Naive B cell (primary cell): ENCODE measurements at places on chromosomes 7 and 10.

DNA sequence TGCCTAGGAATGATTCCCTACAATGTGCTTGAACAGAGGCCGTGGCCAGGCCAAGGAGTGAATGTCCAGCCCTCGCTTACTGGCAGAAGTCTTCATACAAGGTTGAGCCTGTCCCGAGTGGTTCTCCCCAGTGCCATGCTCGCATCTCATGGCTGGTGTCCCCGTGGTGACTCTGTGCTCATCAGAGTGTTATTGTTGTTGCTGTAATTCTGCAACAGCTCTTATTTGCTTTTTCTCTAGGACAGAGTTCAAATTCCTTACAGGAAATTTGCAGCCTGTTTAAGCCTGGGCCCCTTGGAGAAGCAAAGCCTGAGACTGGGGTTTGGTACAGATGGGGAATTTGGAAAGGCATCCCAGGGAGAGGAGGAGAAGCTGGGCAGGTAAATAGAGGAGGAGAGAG lies 157.7 kb upstream of the PRR15 start:
- no peak for DNase-seq

DNA sequence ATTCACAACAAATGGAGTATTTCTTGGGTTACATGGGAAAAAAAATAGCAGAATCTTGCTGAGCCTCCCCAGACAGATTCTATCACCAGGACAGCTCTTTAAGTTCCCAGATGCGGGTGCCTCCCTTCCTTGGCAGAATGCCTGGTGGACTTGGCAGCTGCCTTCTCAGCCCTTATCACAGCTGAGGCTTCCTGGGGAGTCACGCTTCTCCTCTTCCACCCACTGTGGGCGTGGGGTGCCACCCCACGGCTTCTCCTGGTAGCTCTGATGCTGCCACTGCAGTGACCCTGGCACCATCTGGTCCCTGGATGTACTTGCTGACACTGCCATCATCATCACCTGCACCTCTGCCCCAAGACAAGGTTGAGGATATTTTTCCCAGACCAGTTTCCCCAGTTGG lies 16.2 kb upstream of the NME8 start:
- DNase-seq, result no peak

DNA sequence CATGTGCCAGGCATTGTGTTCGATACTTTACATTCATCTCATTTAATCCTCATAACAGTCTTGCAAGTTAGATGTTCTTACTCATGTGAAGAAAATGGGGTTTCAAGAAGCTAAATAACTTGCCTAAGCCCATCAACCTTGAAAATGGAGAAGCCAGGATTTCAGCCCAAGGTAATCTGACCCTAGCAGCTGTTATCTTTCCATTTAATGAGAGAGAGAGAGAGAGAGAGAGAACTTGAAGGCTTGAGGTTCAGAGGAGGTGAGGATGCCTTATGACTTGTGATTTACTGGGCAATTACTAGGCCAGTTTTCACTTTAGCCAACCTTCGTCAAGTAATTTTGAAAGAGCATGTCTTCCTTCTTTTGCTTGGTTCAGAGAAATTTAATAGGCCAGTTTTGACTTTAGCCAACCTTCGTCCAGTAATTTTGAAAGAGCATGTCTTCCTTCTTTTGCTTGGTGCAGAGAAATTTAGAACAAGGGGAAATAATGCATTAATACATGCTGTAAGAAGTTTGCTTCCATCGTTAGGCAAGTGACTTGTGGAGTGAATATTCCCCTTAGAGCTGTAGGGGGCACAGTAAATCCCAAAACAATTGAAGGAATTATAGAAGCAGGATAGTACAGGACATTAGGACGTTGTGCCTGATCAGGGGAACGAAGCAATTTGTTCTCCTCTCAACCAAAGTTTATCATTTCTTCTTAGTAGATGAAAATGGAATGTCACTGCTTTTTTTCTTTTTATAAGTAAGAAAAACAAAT lies 143.0 kb upstream of the BMPER start:
- no peak for DNase-seq

- DNase-seq, result peak; percentile 34
These were observed 140.5 kb downstream of the PKD1L1 start for GRCh38 chr7:47807756-47808155.

GRCh38 chr7:24793982-24794648 lies 36.9 kb upstream of the GSDME start:
- no peak for DNase-seq

DNA sequence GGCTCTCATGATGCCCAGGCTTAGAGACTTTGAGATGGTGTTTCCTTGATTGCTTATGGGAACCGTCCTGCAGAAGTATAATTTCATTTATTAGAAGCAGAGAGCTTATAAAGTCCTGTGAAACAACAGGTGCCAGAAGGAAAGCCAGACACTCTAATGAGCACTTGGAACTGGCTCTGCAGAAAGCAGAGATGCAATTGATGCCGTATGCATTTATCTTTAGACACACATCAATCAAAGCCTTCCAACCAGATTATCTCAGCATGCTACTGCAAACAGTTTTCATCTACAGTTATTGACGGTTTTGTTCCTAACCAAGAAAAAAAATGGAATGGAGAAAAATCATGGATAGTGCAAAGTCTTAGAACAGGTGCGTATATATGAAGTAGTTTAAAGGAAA lies 371.7 kb upstream of the PRKCQ start:
- DNase-seq, result no peak

GRCh38 chr10:63744060-63744941 lies 223.1 kb downstream of the REEP3 start:
- no peak for DNase-seq

GRCh38 chr7:41837916-41838315 lies 135.0 kb upstream of the INHBA start:
- DNase-seq, result no peak

GRCh38 chr10:79392506-79393176 lies 45.4 kb downstream of the PPIF start:
- DNase-seq, result no peak

- no peak for DNase-seq
These were observed 564.1 kb upstream of the KCND2 start for GRCh38 chr7:119708891-119709290.

DNA sequence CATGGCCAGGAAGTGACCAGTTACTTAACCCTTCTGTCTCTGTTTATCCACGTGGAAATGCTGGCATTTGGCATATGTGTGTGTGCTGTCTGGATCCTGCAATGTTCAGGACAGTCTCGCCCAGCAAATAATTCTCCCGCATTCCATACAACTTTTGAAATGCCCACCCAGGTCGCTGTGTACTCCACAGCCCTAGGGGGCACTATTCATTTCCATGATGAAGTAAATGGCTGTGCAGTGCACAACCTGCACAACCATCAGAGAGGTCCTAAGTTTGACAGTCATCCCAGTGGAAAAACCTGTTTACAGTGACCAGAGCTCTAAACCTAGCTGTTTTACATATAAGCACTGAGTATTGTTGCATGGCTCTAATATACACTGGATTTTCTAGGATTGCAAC lies 38.1 kb downstream of the ZNF503 start:
- no peak for DNase-seq

DNA sequence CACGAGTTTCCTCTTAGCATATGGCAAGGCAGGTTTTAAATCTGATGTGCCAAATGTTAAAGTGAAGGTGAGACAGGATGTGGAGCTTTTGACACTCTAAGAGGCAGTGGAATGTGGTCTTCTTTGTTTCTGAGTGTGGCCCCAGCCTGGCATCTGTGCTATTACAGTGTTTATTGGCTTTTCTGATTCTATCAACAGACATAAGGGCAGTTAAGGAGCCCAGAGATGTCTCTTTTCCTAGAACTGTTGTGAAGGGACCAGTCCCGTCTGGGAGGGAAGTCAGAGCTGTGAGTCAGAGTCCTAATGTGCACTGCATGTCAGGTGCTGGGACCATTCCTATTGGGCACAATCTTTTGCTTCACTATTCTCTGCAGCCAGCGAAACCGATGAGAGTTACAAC lies 32.5 kb downstream of the TRUB1 start:
- no peak for DNase-seq

- no peak for DNase-seq
These were observed 327.3 kb upstream of the NRP1 start for GRCh38 chr10:33661580-33662336.

GRCh38 chr7:100949933-100950443 lies 654 bp downstream of the MUC3A start:
- DNase-seq, result no peak

- no peak for DNase-seq
These were observed 6.0 kb downstream of the ICA1 start for GRCh38 chr7:8255680-8256655.

DNA sequence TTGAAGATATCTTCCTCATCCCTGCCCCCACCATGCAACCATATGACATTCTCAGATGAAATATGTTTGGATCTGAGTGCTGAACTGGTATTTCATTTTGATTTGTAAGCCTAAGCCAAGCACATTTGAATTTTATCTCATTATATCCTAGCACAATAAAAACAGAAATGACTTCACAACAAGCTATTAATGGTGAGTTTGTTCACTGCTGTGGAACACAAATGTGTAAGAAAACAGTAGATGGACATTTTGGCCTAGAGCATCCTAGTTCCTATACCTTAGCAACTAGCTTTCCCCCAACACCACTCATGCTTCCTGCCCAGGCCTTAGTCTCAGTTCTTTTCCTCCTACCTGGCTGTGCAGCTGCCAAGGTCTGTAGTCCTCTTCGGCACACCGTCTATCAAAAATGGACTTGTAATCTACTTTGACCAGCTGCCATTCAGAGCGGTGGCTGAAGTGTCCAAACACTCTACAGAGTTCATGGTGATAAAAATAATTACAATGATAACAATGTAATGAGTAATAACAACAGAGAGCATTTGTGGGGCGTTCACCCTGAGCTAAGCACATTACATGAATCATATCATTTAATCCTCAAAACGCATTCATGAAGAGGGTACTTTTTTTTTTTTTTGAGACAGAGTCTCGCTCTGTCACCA lies 491.9 kb downstream of the SORCS1 start:
- no peak for DNase-seq

- DNase-seq, result no peak
These were observed 41.4 kb upstream of the ZMIZ1 start for GRCh38 chr10:79027147-79028055.

DNA sequence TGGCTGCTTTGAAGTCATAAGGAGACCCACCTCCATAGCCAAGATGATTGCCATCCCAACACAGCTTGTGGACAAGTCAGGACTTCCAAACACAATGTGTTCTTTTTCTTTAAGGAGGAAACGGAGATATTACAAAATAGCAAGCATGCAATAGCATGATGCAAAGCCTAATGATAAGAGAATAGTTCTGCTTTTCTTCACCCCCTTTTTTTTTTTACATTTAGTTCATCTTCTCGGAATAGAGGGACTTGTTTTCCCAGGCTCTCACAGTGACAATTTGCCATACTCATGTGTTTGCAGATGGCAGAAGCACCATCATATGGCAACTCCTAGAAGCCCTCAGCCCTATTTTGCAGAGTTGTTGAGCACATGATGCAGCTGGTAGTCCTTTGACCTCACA lies 119.8 kb downstream of the ITGB8 start:
- DNase-seq, result no peak

DNA sequence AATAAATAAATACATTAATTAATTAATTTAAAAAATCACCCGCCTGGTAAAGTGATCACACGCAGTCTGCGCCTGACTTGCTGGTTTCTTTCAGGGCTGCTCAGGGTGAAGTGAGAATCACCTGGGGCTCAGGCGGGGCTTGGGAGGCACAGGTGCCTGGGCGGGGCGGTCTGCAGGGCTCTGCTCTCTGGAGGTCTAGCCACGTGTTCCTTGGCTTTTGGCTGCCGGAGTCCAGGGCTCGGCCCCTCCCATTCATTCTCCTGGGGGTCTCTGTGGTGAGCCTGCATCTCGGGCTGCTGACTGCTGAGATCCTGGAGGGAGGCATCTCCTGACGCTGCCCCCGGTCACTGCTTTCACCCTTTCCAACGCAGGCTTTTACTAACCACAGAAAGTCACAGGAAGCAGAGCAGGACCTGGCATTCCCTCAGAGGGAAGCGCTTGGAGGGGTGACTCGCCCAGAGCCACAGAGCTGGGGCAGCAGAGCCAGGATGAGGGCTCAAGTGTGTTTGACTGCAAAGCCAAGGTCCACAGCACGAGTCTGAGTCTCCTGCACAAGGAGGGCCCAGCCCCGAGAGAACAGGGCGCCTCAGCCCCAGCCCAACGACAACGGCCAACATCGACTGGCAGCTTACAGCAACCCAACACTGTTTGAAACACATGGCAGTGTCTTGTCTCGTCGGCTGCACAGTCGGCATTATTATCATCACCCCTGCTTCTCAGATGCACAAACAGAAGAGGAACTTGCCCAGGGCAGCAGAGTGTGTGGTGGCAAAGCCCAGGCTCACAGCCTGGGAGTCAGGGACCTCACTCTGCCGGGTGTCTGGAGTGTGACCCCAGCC lies 22.4 kb upstream of the MNX1 start:
- DNase-seq, result no peak

- DNase-seq, result no peak
These were observed 119.5 kb downstream of the AOAH start for GRCh38 chr7:36604806-36605205.

GRCh38 chr7:134504660-134505164 lies 22.7 kb upstream of the AKR1B10 start:
- no peak for DNase-seq

- DNase-seq, result no peak
These were observed 614.0 kb upstream of the AUTS2 start for GRCh38 chr7:68984306-68984705.

DNA sequence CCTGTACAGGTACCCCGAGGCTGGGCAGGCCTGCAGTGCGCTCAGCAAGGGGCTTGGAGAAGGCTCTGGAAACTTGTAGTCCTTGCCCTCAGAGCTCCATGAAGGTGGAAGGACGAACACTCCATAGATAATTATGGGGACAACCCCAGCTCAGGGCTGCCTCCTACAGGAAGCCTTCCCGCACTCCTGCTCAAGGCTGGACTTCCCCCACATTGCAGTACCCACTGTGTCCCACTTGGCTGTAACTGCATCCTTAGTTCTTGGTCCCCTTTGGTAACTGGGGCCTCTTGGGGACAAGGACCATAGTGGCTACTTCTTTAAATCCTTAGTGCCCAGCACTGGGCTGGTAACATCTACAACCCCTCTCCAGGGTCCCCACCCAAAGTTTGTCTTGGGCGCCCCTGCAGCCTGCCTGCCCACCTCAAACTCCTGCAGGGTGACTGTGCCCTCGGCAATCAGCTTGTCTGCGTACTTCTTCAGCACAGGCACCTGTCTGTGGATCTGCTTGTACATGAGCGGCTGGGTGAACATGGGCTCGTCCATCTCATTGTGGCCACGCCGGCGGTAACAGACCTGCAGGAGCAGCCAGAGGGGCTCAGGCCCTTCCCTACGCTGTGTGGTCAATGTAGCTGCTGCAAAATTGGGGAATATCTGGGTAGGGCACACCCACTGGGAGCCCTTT lies 17.1 kb downstream of the OGDHL start:
- no peak for DNase-seq
